ENCODE measurements at places on chromosomes 16 and 17.

GRCh38 chr16:27847030-27847550 is 216.4 kb downstream of the GSG1L start:
- no peak for DNase-seq

- no peak for DNase-seq
Measured at GRCh38 chr16:3858801-3859200, 21.7 kb downstream of the CREBBP start.

DNA sequence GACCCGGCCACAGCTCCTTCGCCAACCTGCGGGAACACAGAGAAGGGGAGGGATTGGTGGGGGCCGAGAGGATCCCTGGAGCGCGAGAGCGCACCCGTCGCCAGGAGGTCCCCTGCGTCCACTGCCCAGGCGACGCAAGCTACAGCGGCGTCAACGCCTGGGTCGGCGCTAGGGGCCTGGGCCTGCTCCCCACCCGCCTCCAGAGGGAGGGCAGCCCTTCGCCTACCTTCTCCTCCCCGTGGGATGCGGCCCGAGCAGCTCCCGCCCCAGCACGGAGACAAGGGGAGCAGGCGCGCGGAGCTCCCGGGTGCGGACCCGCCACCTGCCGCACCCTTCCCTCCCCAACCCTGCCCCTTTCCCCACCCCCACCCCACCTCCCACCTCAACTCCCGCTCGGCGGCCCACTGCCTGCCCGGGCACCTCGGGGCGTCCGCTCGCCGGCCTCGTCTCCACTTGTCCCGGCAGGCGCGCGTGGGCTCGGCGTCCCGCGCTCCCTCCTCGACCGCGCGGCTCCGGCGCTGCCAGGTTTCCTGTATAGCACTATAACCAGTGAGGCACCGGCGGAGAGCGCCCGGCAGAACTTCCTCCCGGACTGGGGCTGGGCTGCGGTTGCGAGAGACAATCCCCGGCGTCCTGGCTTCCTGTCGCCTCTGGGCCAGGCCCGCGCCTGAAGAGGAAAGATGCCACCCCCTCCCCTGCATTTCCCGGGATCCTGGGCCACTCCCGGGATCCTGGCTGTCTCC is 119.1 kb upstream of the SMURF2 start:
- DNase-seq, result no peak

- DNase-seq, result no peak
Measured at GRCh38 chr16:57358527-57359095, at the start of gene CCL22. Gene CCL22 (plus strand): TSS chr16:57358783. CDS start chr16:57358817, 34 bp downstream.

DNA sequence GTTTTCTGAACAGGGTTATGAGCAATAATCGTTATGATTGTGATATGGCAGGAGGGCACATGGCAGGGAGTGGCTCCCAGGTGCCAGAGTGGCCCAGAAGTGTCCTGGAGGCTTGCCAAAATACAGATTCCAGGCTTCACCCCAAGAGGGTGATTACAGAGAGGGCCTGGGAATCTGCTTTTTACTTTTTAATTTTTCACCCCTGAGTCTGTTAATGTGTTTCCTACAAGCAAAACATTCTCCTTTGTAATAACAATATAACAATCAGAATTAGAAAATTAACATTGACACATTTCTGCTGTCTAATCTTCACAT is 212.4 kb downstream of the SNX29 start:
- no peak for DNase-seq

- DNase-seq, result no peak
Measured at GRCh38 chr16:23802776-23803175, 33.0 kb upstream of the PRKCB start.

GRCh38 chr16:71564335-71564967 is 12.4 kb downstream of the TAT start:
- DNase-seq, result no peak

- DNase-seq, result no peak
Measured at GRCh38 chr17:5097101-5097834, 14.4 kb downstream of the ZNF232 start.

GRCh38 chr17:46770818-46771560 is 47.5 kb downstream of the WNT3 start:
- no peak for DNase-seq

DNA sequence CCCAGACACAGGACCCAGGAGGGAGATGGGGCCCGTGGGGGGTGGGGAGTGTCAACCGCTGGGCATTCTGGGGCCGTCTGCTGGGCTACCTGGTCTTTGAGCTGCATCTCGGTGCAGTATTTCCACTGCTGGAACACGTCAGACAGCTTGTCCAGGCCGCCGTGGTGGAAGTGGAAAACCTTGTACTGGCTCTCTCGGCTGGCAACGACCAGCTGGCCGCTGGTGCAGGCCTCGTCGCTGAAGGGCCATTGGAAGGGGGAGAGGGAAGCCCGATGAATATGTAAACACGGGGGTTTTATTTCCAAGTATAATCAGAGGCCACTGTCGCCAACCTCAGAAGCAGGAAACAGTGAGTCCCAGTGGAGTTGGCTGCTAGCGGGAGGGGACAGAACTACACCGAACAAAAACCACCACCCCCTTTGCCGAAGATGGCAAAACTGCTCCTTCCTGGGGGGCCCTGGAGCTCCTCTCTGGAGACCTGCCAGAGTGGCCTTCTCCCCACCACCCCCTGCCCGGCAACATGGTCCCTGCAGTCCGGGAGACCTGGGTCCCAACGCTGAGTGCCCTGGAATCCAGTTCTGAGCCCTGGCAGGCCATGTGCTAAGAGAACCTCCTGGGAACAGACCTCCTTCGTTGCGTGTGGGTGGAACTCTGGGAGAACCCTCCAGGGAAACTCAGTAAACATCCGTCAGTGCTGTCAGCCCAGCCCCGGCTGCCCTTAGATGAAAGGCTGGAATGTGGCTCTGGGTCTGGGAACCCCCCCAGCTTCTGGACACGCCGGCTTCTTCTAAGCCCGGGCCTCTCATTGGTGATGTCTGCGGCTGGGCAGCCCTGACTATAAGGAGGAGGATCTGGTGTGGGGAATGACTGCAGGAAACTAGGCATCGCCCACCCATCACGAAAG is 84.1 kb downstream of the TBC1D16 start:
- DNase-seq, result peak; percentile 17

GRCh38 chr17:63675607-63676546 is 24.0 kb downstream of the LIMD2 start:
- DNase-seq, result peak; percentile 66

GRCh38 chr16:88405216-88406060 is 22.7 kb downstream of the ZNF469 start:
- DNase-seq, result no peak

DNA sequence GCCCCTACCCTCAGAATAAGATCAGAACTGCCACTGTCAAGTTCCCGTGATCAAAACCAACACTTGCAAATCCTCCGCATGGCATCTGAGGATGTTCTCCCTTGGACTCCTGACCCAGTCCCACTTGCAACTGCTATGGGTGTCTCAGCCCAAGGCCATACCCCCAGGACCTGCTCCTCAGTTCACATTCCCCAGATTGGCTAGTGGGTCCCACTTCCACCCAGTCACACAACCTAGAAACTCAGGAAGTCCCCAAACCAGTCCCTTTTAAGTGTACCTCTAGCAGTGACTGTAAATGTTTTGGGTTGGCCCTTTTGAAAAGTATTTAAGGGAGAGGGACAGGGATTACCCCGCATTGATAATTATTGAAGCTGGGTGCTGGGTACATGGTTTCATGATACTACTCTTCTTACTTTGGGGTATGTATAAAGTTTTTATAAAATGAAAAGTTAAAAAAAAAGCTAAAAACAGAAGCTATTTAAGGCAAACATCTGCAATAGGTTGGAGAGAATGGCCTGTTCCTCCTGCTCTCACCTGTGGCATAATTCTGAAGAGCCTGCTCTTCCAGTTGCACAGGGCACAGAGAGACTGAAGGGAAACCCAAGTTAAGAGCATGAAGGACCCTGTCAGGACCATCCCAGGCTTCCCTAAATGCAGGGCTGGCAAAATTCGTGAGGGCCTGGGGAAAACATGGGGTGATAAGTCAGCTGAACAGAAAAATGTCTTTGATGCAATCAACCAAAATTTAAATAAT is 42.5 kb downstream of the ERN1 start:
- no peak for DNase-seq
